EL (cell line): ENCODE measurements at places on chromosomes 7 and 10.

DNA sequence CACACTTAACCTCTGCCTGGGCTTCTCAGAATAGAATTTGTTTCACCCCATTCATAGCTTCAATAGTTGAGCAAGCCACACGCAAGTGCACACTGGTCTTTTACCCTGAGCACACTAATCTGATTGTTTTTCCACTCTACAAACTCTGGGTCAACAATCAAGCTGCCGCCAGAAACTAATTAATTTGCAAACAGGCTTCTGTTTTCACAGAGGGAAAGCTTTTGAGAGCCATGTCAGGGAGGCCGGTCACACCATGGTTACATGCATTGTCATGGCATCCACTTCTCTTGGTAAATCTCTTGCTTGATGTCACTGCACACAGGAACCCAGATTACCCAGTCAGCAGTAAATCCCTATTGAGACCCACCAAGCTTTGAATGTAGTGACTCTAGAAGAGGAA, 154.2 kb downstream of the SEMA3A start:
- DNase-seq, result no peak

- no peak for DNase-seq
These were observed 2.1 kb upstream of the WNT2 start for GRCh38 chr7:117324960-117325359.

DNA sequence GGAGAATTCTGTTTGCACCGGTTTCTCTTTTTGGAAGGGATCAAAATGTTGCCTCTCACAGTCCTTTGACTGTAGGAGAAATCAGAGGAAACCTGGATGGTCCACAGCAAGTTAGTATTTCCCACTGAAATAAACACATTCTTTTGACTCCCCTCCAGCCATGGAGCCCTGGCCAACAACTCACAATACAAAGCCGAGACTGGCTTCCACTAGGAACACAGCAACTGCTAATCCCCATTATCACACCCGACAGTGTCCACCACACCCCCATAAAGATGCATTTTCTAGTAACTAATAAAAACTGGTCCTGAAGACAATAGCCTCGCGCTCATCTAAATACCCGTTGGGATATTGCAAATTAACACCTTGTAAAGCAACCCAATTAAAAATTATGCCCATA, 798 bp upstream of the MACROH2A2 start:
- no peak for DNase-seq

DNA sequence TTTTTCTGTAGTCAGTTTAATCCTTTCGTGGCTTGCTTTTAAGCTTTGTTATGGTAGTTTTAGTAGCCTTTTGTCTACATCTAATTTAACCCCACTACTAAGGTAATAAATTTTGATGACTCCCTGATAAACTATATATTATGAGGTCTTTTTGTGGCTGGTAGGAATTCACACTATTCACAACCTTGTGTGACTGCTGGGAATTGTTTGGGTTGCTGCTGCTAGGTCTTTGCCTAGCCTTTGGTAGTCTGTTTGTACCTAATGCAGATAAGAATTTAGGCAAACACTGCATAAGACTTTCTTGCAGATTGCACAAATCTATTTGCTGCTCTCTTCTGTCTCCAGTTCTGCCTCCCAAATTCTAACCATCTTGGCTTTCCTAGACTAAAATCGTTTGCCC, 58.3 kb downstream of the SHOC2 start:
- peak; percentile 32 for DNase-seq

GRCh38 chr7:148884049-148884298, at the start of gene EZH2:
Gene EZH2, minus strand, starts transcription at chr7:148884291. Its CDS starts 36,993 bp downstream, at chr7:148847298.
- DNase-seq, result no peak

DNA sequence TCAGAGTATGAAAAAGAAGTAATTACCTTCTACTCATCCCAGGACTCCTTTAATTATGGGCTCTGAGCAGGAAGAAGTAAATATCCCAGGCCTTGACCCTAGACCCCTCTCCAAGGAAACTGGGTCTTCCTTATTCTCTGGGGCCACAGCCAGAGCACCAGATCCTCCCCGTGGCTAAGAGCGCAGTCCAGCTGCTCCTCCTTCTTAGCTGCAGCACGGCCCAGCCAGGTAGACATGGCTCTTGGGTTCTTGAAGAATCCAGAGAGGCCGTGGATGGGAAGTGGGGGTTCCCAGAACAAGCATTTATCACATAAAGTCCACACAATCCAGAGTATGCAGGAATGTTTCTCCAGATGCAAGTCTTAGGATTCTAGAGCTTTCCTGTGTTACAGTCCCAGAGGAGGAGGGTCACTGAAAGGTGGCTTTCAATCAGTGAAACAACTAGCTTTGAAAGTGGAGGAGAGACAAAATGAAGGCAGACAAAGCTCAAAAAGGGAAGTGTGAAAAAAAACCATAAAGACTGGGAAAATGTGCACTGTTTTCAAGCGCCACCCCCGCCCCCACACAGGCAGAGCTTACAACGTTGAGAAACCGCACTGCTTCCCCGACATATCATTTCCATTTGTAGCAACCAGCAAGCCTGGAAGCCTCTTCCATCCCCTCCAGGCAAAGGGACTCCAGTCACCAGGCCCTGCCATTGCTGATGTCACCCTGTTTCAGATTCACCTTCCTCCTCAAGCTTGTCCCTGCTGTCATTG, 396.5 kb upstream of the MKI67 start:
- DNase-seq, result no peak

- DNase-seq, result no peak
These were observed 173.4 kb upstream of the NRP1 start for GRCh38 chr10:33507662-33508425.

DNA sequence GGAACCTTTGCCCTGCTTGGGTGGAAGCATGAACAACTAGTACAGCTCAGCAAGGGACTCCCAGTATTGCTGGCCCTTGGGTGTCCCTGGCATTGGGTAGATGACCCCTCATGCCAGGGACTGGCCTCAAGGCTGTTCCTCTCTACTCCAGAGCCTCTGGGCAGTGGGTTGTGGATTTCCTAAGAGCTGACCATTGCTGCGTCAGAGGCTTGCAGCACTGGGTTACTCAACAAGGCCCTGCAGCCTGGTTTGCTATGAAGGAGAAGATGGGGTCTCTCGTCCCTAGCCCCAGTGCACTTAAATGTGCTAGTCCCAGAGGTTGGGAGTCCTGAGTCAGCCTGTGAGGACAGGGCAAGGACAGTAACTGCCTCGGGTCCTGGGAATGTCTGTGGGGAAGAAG, 2.5 kb downstream of the VSIR start:
- no peak for DNase-seq

- peak; percentile 50 for DNase-seq
These were observed 147.7 kb downstream of the PTPN20 start for GRCh38 chr10:47058961-47059391.

- no peak for DNase-seq
These were observed 44.2 kb downstream of the ZCCHC24 start for GRCh38 chr10:79401015-79401921.

GRCh38 chr7:2567679-2568278, 9.0 kb downstream of the IQCE start:
- DNase-seq, result peak; percentile 38

DNA sequence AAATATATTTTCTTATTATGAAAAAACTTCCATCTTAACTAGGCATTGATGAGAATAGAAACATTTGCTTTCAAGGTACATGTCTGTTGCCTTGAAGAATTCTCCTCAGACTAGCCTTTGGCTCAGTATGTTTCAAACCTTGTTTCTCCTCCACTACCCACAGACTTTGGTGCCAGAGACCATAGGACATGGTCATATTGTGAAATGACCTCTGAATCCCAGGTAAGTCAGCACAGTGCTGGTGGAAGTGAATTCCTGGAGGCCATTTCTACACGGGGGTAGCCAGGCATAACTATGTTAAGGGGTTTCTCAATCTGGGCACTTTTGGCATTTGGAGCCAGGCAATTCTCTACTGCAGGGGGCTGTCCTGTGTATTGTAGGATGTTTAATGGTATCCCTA, 112.3 kb upstream of the FAM133B start:
- DNase-seq, result no peak
